OCI-LY7 (cell line): ENCODE measurements at places on chromosomes 2 and 18.

GRCh38 chr2:149860276-149860921, 272.8 kb upstream of the MMADHC start:
- DNase-seq: no peak

DNA sequence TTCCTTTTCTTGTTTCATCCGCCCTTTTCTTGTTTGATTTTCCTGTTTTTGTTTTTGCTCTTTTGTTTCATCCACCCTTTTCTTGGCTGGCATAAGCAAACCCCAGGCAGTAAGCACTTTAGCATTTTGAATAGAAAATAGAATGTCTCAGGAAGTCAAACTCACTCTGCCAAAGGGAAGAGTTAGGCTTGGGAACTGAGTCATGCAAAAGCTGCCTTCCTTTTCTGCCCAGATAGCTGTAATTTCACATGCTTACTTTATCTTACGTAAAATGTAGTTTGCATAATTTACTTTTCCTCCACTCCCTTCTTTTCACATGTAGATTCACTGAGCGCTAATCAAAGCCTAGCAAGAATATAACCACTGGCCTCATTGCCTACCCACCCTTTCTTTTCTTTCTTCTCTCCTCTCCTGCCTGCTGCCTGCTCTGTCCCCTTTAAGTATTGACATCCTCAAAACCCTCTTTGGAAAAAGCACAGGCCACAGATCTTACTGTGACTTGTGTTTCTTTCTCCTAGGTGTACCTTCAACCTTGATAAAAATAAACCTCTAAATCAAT, 48.4 kb downstream of the CNGA3 start:
- DNase-seq: no peak

DNA sequence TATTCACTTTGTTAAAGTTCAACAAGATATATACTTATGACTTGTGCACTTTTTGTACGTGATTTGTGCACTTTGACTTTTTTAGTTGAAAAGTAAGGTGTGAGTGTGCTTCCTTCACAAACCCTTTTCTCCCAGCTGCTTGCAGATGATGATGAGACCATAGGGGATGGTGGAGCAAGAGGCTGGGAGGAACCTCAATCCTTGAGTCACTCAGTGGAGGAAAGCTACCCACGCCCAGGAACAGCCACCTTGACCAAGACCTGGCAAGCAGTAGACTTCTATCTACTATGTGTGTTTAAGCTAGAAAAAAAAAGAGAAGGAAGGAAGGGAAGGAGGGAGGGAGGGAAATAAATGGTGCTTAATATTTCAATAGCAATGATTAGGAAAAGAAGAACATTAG, 25.2 kb upstream of the TAF1B start:
- no peak for DNase-seq

DNA sequence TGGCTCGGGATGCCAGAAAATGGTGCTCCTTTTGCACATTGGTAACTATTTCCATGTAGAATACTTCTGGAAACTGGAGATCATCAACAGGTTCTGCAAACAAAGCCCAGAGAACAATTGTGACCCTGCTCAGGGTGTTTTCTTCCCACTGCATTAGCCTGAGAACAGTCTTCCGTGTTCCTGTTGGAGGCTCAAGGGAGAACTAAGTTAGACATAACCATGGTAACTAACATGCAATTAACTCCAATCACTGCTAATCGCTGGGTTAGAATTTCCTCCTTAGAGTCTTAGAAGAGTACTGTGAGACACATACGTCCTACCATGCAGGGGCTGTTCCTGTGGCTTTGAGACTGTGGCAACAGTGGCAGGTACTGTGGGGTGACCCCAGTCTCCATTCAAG, 36.0 kb upstream of the PDIA6 start:
- no peak for DNase-seq

DNA sequence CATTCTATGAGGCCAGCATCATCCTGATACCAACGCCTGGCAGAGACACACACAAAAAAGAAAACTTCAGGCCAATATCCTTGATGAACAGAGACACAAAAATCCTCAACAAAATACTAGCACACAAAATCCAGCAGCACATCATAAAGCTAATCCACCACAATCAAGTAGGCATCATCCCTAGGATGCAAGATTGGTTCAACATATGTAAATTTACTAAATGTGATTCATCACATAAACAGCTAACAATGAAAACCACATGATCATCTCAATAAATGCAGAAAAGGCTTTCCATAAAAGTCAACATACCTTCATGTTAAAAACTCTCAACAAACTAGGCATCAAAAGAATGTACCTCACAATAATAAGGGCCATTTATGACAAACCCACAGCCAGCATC, 65.3 kb downstream of the WDPCP start:
- no peak for DNase-seq

DNA sequence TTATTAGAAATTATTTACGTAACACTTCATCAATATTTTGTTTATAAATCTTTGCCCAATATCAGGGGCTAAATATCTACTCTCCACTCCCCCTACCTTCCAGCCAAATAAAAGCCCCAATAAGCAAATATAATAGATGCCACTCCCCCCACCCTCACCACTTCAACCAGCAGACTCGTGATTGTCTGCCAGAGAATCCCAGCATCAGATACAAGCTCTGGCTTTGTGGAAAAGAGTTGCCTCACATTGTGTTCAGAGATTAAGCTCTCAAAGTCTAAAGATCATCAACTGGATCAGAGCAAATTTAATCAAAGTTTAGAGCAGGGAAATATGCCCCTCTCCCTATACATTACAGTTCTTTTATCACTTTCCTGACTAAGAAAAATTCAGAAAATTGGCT, 39.5 kb downstream of the AOX1 start:
- no peak for DNase-seq

GRCh38 chr2:173948198-173948597, 17.0 kb downstream of the SP3 start:
- no peak for DNase-seq

DNA sequence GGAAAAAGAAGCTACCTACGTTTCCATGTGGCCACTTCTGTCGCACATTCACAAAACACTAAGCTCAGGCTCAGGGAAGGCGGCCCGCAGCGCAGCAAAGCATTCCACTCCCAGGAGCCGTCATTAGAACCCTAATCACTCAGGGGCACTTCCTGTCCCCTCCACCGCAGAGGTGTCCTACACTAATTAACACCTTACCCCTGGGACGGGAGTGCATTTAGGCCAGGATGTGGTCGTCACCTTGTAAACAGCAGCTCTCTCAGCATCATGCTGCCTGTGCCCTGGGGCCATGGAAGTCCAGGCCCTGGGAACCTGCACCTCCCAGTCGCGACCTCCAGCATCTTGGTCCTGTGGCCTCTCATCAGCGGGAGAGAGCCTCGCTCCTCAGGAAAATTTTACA, 359.8 kb upstream of the SALL3 start:
- no peak for DNase-seq

DNA sequence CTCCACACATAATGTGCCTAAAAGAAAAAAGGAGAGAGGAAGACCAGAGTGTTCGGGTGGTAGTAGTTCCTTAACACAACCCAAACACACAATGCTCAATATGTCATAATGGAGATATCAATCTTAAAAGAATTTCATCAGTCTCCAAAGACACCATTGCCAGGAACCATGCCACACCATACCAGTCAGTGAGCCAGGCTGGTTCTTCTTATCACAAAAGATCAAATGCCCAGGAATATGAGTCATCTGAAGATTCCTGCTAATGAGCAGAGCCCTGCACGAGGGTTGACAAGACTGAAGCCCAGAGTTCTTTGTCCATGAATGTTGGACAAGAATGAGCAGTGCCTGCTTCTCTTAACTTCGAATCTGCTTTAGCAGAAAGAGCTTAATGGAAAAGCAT, 262.3 kb downstream of the ZNF516 start:
- DNase-seq: no peak

DNA sequence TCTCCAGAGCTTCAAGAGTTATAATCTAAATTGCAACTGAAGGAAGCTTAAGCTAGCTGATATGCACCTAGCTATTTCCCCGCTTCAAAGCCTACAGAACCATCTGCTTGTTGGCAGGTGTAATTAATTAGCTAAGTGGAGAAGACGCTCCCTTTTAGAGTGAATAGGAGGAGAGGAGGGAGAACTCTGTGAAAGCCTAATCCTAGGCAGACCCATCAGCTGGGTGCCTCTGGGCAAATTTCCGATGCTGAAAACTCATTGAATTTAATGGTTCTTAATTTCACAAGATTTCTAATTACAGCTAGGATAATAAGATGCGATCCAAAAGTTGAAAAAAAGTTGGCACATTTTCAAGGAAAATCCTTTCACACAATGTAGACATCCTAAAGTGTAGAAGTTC, 735.9 kb downstream of the ERBB4 start:
- DNase-seq: no peak

DNA sequence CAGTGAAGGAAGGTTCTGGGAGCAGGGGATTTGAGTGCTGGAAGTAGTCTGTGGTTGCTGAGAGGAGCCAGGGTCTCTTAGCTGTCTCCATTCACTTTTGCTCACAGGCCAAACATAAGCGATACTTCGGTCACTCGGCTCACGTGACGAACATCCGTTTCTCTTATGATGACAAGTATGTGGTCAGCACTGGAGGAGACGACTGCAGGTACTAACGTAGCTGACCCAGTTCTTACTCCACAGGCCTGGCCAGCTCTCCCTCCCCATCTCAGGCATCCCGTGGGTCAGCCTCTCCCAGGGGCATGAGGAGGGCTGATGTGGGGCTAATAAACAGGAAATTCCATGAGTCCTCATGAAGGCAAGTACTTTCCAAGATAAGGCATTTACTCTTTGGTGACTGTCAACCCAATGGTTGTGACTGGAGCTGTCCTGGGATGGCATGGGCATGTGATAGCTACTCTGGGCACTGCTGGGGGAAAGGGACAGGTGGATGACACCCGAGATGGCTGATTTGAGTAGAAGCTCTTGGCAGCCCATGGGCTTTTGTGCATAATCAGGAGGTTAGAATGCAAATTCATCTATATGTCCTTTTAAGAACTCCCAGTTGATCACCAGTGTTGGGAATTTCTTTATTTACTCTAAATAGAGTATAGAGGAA, 81.6 kb downstream of the RTN4 start:
- DNase-seq: no peak

GRCh38 chr2:42851740-42852250, 59.4 kb upstream of the HAAO start:
- no peak for DNase-seq

DNA sequence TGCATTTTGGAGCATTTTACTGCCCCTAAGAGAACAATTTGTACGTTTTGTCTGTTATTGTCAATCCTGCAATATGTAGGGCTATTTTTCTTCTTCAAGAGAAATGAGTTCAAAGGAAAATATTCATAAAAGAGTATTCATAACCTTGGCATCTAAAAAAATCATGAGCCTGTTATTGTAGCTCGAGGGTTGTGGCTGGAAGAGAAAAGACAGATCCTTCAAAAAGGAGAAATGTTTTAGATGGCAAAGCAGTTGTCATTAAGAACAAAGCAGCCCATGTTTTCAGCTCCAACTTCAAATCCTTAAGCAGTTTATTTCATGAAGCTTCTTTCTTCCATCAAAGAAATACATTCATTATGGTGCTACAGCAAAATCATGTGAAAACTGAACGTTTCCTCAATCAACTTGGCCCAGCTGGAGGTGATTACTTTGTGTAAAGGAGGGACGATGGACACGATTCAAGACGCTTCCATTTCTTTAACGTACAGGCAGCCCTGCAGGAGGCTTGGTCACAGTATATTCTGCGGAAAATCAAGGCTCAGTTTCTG, 31.4 kb downstream of the QPCT start:
- DNase-seq: no peak

DNA sequence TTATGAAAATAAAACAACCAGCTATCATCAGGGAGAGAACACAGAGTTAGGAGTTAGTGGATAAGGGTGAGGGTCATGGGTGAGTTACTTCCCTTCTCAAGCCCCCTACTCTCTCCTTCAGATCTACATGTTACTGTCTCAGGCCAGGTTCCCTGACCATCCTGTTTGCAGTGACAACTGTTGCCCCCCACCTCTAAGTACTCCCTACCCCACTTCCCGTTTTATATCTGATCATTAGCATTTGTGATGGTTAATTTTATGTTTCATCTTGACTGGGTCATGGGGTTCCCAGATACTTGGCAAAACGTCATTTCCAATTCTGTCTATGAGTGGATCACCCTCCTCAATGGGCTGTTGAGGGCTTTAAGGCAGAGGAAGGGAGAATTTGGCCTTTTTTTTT, 32.8 kb upstream of the ATP8B1 start:
- no peak for DNase-seq

DNA sequence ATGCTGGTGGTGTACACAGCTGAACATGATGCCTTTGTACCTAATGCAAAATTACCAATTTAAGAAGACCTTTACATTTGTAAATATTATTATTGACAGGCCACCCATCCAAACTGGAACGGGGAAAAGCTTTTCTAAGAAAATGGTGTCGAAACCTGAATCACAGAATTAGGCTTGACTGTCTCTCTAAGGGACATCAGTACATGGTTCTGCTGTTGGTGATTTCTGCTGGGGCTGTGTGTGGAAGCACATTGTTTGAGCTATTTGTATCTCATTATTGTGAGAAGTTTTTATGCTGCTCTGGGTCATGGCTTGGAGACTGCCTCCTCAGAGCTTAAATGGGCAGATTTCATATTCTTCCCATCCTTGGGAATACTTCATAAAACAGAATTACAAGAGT, 420.9 kb upstream of the POU3F3 start:
- no peak for DNase-seq

- DNase-seq: no peak
Observed at GRCh38 chr2:151946250-151946884, 118.1 kb upstream of the ARL5A start.

DNA sequence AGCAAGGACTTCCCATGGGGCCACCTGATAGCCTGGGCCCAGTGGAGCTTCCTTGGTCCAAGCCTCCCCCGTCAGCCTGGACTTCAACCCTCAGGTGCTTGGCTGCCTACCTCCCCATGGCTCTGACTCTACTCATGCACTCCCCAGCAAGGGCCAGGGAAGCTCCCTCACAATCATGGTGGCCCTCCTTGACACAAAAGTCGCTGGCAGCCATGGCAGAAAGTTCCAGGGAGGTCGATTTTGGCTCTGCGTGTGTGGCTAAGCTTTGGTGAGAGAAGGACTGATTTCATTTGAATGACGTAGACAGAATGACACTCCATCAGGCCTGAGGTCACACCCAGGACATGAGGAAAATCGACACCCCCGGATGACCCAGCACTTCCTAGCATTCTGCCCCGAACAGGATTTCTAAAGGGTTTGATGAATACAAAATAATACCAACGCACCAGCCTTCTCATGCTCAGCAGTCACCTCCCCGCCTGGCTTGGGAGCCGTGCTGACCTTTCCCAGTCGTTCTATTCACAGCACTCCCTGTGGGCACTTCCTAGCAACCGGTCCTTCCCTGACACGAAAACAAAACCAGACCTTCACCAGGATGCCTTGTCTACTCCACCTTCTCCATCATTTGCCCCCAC, 52.7 kb downstream of the LBH start:
- no peak for DNase-seq

- DNase-seq: no peak
Observed at GRCh38 chr2:66938471-66938967, 458.6 kb upstream of the ETAA1 start.

DNA sequence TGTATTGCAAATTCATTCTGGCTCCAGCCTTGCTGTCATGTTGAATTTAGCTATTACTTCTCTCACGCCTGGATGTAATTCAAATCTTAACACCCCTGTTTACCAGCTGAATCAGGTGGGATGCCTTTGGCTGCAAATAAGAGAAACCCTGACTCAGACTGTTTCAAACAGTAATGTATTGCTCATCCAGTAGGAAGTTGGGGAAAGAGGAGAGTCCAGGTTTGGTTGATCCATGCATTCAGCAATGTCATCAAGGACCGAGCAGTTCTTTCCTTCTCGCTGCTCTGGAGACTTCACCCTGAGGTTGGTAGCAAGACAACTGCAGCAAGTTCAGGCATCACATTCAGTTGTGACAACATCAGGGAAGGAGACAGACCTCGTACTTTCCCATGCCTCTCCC, 6.4 kb upstream of the DARS1 start:
- no peak for DNase-seq
